ENCODE measurements at places on chromosomes 1 and 21.

- no peak for DNase-seq
These were observed 1.3 kb downstream of the USP1 start for GRCh38 chr1:62438163-62438562.

DNA sequence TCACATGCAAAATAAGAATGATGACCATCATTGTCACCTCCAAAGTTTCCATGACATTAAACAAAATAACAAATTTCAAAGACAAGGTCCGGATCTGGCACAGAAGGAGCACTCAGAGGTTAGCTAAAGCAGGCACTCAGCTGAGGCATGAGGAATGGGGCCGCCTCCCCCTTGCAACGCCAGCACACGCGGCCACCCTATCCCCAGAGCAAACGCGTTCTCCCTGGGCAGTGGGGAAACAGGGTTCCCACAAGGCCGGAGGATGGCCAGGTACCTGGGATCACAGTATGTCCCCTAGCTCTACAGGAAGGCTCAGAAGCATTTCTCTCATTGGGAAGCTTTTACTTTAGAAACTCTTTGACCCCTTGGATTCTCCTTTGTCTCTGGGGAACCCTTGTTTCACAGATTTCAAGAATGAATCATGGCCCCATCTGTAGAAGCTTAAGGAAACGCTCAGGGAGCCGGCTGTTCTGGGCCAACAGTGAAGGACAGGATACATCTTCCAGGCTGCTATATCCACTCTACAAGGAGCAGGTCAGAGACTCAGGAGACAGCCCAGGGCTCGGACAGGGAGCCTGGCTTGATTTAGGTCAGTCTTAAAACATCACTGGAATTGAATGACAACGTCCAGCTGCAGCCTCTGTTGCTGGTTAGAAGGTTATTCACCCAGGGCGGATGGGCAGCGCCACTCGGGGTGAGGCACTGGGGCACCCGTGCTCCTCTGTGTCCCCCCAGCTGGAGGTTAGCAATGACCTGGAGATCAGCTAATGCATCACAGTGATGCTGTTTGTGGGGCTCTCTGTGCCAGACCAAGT lies 496.4 kb downstream of the NPHP4 start:
- DNase-seq, result no peak

DNA sequence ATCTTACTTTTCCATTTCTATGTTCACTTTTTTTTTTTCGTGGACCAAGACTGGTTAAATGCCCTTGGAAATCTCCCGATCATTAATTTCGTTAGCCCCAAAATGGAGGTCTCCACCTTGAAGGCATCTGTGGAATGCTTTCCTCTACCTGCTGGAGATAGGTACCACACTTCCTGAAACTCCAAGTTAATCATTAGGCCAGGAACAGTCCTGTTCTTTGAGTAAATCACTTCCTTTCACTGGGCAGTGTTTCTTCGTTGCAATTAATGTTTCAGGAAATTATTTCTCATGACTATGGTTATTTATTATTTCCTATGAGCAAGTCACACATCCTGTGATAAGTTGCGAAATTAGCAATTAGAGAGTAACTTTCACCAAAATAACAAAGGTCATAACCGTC lies 225.2 kb upstream of the LYPLAL1 start:
- no peak for DNase-seq

- DNase-seq, result no peak
These were observed 198.3 kb downstream of the OLFM3 start for GRCh38 chr1:101798417-101798816.

- DNase-seq, result no peak
These were observed 76.5 kb upstream of the NFIA start for GRCh38 chr1:61005614-61006580.

- DNase-seq, result peak; percentile 15
These were observed 736 bp upstream of the BARHL2 start for GRCh38 chr1:90717665-90718410.

GRCh38 chr1:174258148-174258550 lies 98.8 kb downstream of the RABGAP1L start:
- DNase-seq, result no peak

- DNase-seq, result no peak
These were observed 1.4 kb upstream of the RBM15 start for GRCh38 chr1:110337704-110338308.

GRCh38 chr1:89104687-89105086 lies 21.2 kb downstream of the GBP2 start:
- DNase-seq, result no peak

- no peak for DNase-seq
These were observed 36.0 kb downstream of the FAM177B start for GRCh38 chr1:222772996-222773379.

GRCh38 chr1:27451343-27451742 lies 38.6 kb downstream of the WASF2 start:
- DNase-seq, result no peak

DNA sequence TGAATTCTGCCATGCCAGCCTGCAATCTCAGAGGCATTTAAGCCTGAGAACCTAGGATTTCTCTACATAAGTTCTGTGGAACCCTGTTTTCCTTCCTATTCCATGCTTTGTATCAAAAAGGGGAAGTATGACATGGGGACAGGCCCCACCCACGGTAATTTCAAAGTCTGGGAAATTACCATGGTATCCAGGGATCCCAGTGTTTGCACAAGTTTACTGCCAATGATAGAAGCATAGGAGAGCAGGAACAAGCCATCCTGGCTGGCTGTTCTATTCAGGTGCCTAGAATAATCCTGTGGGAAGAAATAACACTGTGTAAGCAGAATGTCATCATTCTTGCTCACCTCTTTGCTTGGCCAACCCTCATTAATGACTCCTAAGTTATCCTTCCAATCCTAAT lies 53.8 kb upstream of the ATP1B1 start:
- no peak for DNase-seq

DNA sequence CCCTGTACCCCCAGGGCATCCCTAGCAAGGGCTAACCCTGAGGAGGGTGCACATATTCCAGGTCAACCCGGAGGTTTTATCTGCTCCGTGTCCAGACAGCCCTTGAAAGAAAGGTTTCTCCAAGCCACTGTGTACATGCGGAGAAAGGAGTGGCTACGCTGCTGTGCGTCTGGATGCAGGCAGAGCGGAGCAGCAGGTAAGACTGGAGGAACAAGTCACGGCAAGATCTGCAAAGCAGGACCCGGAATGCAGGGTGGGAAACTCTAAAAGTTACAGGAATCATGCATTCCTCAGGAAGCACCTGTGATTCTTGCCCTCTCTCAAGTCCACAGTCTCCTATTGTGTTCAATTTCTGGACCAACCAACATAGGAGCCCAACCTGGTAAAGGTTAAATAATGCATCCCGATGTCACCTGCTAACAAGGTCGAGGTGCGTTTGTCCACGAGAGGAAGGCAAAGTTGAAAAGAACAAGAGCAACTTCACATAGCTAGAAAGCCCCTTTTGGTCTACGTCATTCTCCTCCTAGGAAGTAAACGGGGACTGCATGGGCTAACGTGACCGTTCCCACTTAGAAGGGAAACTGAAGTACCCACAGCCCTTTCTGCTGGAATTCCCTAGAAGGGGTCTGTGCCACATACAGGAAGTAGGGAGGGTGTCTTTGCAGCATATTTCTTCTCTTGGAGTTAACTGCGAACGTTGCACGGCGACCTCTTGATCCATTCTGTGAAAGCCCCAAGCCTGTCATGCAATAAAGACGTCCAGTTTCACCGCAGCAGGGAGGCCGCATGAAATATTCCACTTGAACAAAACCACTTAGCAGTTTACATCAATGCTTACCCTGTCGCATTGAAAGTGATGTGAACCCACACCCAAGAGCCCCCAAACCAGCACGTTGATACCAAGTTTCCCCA lies 5.8 kb downstream of the TIAM1 start:
- DNase-seq, result no peak

DNA sequence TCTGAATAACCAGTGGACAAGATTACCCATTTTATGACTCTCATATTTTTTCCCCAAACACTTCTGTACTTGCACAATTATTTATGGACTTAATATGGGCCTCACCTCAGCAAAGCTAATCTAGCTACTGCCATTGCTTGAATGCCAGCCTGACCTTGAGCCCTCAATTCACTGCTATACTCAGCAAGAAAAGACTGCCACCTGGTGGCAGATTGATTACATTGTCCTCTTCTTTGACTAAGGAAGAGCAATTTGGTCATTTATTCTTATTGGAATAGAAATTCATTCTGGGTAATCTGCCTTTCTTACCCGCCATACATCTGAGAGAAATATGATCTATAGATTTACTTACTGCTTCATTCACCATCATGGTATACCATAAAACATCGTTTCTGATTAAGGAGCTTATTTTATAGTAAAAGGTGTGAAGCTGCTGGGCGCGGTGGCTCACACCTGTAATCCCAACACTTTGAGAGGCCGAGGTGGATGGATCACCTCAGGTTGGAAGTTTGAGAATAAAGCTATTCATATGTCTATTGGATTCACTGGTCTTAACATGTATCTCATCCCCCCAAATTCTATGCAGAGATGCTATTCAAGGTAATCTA lies 32.9 kb upstream of the DIPK1A start:
- DNase-seq, result peak; percentile 25

DNA sequence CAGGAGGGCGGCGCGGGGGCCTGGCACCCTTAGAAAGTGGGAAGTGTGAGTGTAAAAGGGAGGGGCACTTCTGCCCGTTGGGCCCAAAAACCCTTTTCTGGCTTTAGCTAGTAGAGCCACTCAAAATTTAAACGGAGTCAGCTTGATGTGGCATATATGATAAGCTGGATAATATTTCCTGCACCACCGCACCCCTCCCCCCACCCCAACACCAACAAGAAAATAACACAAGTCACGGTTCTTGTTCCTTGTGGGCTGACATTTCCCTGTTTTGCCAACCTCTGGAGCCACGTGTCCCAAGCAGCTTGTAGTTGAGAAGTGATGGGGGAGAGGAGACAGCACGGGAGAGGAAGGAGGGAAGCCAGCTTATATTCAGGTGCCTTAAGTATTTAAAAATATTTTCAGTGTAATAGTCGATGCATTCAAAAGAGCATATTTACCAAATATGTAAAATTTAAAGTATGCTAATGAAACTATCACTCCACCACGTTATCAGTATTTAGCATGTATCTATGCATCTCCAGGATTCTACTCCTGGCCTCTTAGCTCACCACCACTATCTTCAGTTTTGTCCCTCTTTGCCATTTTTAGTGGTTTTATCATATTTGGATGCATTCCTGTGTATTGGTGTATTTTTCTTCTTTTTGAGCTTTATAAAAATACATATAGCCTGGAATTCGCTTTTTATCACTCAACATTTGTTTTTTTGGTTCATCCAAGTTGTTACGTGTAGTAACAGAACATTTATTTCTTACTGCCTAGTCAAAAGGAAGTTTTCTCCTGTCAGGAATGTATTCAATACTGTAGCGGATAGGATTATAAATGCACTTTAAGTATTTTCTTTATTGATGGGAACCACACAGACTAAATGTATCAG lies 773 bp upstream of the DDX59 start:
- peak; percentile 71 for DNase-seq

DNA sequence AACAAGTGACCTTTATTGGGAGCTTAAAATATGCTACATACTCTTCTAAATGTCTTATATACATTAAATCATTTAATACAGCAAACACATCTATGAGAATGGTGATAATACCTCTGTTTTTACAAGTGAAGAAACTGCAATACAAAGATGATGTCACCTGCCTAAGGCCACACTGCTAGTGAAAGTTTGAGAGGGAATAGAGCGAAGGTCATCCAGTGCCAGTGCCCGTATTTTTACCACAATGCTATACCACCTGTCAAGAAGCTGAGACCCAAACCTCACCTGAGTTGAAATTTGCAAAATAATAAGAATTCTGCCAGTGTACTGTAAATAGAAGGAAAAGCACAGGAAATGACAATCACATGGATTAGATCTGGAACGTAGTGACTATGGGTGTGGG lies 200.4 kb upstream of the TMPRSS15 start:
- DNase-seq, result no peak

DNA sequence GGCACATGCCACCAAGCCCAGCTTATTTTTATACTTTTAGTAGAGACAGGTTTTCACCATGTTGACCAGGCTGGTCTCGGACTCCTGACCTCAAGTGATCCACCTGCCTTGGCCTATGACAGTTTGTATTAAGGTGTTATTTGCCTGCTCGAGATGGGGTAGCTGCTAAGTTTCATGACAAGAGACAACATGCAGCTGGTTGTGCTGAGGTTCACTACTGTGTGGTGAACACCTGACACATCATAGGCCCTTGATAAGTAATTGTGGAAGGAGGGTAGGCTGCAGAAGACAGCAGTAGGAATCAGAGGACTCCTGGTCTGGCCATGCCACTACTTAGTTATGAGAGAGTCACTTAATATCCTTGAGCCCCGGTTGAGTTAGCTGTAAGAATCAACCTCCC lies 46.2 kb downstream of the PLPP3 start:
- DNase-seq, result no peak

DNA sequence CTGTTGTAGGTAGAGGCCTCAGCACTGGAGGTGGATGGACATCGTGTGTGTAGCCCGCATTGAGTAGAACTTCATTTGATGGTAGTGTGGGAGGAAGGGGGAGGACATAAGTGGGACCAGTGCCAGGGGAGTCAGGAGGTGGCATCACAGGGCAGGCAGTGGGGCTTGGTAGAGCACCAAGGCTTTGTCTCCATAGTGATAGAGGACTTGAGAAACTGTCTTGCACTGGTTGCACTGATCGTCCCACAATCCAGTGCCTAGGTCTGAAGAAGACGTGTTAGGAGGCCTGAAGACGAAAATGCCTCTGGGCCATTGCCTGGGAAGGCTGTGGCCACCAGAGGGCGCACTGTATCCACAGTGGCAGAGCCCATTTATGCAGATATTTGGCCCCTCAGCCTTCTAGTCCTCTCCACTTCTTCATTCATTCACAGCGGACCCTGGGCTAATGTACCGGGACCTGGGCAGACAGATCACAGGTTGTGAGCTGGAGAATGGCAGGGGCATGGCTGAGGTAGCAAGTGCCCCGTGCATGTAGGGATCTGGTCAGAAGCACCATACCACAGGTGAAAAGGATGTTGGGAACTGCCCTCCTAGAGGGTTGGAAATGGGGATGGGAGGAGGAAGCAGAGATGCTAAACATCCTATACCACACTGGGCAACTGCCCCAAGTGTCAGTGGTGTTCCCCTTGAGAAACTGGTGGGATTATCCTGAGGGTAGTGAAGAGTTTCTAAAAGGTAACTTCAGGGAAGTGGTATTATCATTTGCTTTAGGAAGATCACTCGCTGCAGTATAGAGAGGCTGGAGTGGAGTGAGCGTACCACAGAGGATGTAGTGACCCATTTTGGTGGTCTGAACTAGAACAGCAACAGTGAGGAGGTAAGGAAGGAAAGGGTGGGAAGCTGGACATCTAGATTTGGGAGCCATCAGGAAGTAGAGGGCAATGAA lies 95.3 kb downstream of the PIK3R3 start:
- DNase-seq, result peak; percentile 27

DNA sequence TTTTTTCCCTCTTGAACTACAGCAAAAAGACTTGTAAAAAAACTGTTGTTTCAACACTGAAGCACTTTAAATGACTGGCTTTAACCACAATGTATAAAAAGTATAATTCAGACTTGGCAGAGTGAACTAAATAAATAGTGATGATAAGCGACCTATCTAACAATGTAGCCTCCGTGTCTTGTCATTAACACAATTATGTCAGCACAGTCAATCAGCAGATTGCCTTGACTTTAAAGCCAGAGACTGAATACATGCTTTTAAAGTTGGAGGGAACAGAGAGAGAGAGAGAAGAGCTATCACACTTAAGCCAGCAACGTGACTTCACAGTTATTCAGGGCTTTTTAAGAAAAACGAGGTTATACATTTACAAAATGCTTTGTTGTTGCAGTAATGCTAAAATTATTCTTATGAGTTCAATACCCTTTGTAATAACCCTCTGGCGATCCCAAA lies 378.1 kb downstream of the LMO4 start:
- no peak for DNase-seq
